Activated CD8-positive, alpha-beta T cell treated with anti-CD3 and anti-CD28 coated beads, Interleukin-2, amount 10 ng/mL, durations not matched to agents 7 days and 5 days (primary cell): ENCODE measurements at places on chromosomes 4 and X.

DNA sequence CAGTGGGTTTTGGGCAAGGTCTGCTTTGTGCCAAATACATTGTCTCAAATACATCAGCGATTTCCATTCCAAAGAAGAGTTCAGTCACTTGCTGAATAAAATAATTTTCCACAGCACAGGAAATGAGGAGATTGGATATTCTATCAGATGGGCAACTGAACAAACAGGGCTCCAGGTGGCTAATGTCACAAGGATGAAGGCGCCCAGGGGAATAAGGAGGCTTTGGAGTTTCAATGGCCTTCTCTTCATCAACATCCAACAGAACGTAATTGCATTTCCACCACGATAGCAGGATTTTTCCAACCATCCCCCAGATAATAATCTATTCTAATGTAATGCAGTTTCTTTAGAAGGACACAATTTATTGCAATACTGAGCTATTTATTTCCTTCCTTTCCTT is 104.7 kb upstream of the KLHL13 start:
- DNase-seq: no peak

DNA sequence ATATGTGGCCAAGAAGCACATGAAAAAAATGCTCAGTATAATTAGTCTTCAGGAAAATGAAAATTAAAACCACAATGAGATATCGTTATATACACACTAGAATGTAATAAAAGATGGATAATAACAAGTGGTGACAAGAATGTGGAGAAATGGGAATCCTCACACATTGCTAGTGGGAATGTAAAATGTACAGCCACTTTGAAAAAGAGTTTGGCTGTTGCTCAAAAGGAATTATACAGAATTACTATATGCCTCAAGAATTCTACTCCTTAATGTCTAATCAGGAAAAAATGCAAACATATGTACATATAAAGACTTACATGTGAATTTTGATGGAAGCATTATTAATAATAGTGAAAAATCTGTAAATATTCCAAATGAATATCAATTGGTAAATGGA is 102.2 kb downstream of the SPCS3 start:
- DNase-seq: no peak

DNA sequence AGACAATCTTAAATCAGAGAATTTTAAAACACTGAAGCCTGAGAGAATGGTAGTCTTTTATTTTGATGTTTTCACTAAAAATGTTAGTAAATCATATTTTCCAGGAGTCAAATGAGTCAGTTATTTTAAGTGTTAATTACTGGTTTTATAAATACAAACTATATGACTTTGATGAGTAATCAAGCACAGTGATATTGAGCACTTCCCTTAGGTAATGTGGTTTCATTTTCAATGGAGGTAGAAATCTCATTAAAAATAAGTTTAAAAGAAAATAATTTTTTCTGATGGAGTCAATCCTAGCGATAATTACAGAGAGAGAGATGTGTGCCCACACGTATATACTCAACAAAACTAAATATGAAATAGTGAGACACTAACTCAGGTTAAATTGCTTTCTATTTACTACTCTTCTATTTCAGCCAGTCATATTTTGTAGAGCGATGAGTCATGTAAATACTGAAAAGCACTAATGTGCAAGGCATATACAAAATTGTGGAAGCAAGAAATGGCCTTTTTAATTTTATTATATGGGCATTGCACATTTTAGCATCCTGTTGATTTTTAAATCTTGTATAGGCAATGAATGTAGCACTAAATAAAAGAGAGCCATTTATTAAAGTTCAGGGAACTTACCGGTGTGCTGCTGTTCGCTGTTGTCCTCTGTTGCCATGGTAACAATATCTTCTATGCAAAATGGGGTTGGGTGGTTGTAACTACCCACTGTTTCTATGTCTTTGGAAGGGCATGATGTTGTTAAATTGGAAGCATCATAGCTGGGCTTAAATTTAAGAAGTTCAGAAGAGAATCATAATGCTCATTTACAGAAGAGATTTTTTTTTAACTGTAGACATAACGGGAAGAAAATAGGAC is 513.7 kb downstream of the TLL1 start:
- DNase-seq: no peak

DNA sequence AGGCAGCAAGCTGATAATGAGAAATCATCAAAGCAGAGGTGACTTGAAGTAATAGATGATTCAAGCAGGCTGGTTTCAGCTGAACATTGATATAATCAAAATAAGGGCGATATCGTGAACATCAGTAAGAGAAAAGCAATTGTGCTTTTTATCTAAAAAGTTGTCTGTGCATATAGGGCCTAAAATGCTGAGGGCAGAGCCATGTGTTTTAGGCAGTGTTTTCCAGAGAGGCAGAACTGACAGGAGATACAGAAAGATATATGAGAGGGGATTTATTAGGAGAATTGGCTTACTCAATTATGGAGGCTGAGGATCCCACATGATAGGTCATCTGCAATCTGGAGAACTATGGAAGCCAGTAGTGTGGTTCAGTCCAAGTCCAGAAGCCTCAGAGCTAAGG is 136.5 kb upstream of the NPY2R start:
- no peak for DNase-seq

DNA sequence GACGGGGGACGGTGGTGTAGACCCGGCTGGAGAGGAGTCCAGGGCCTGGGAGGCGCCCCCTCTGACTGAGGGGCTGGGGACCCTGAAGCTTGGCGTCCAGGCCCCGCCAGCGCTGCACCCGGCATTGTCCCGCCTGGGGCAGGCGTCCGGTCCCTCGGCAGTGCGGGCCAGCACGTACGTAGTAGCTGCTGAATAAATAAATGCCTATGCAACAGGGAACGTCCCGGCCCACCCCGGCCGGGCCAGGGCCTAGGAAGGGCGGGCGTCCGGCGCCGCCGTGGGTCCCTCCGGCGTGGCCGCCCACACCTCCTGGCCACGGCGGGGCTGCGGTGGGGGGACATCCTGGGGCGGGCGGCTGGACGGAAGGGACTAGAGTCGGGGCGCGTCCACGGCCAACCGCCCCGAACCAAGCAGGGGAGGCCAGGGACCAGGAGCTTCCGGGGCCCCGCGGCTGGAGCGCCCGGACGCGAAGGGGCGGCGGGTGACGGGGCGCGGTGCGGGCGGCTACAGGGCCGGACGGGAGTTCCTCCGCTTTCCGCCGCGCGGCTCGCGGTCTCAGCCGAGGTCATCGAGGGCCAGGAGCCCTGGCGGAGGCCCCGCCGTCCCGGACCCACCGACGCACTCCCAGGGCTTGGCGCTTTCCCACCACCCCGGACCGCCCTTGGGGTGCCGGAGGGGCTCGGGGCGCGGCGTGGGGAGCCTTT is 886 bp upstream of the WWC2 start:
- DNase-seq: no peak

DNA sequence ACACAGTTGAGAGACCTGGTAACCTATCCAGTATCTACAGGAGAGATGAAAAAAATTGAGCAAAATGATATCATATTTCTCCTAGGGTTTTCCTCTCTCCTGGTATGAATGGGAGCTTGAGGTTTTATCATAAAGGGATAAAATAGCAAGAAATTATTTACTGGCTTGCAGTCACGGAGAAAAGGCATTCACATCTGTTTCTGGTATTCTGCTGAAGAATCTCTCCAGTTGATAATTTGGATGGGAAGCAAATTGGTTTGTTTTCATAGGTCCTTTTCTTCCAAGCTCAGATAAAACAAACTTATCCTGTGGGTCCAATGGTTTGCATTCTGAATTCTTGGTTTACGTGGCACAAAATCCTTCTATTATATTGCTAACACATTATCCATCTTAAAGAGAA is 83.1 kb upstream of the GYPA start:
- no peak for DNase-seq

DNA sequence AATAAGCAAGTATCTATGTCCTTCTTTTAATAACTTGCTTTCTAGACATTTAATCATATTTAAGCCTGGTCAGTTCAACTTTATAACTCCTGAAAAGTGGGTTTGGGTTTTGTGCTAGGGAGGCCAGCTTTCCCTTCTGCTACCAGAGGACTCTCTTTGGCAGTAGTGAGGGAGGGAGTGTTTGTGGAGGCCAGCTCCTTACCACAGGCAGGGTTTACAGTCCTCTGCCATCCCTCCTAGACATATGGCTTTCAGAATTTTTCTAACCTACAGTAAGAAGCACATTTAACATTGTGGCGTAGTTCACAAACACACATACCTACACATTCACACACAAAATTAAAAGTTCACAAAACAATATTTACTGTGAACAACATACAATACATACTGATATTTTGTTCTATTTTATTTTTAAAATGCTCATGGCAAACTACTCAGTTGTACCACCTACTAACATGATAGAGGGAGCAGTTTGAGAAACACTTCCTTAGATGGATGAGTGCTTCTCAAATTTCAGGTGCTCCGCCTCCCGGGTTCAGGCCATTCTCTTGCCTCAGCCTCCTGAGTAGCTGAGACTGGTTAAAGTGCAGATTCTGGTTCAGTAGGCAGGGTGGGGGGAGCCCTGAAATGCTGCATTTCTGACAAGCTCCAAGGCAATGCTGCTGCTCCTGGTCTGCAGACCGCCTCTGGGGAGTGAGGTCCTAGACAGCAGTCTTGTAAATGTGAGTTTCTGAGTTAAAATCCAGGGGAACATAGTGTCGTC is 86.7 kb downstream of the PTTG2 start:
- no peak for DNase-seq

- DNase-seq: no peak
These were observed 123.1 kb upstream of the SLC34A2 start for GRCh38 chr4:25532591-25532990.

DNA sequence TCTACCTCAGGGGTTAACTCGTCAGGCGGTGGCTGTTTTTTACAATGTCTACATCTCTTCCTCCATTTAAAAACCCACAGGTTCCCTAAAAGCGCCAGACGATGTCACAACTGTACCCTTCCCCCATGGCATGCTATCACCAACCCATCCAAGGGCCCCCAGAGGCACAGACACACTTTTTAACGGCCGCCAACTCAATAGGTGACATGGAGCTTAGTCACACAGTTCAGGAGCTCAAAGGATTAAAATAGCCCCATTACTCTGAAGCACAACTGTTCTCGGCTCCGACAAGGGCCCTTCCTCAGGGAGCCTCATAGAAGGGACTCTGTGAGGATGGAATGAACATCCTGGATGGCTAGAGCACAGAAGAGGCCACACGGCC is 12.4 kb downstream of the SH3KBP1 start:
- DNase-seq: no peak

- DNase-seq: no peak
These were observed 240.6 kb downstream of the PABPC4L start for GRCh38 chr4:133960975-133961374.

- no peak for DNase-seq
These were observed 1591.7 kb upstream of the ADGRL3 start for GRCh38 chr4:59608466-59608865.

GRCh38 chr4:124067046-124067445 is 645.5 kb downstream of the ANKRD50 start:
- no peak for DNase-seq

- DNase-seq: no peak
These were observed 83.7 kb downstream of the PCYT1B start for GRCh38 chrX:24563291-24564010.

- DNase-seq: no peak
These were observed 85.4 kb downstream of the MAGEC1 start for GRCh38 chrX:141989134-141989533.

- DNase-seq: no peak
These were observed 442.2 kb downstream of the PABPC4L start for GRCh38 chr4:133759428-133759827.

GRCh38 chrX:154775419-154776349 is 13.0 kb downstream of the DKC1 start:
- DNase-seq: no peak

DNA sequence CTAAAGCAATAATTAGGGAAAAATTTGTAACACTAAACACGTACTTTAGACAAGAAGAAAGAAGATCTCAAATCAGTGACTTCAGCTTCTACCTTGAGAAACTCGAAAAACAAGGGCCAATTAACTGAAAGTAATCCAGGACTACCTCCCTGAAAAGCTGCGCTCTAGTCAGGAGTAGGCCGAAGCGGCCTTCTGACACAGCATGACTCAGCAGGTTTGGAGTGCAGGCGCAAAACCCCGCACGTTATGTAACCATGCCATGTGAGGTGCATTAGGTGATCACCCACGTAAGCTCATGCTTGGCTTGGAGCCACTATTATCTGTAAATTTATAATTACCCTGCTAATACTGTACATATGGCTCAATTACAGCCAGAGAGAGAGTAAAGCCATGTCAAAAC is 52.8 kb upstream of the CCDC149 start:
- DNase-seq: no peak

GRCh38 chrX:18194688-18195087 is 26.0 kb downstream of the BEND2 start:
- no peak for DNase-seq

DNA sequence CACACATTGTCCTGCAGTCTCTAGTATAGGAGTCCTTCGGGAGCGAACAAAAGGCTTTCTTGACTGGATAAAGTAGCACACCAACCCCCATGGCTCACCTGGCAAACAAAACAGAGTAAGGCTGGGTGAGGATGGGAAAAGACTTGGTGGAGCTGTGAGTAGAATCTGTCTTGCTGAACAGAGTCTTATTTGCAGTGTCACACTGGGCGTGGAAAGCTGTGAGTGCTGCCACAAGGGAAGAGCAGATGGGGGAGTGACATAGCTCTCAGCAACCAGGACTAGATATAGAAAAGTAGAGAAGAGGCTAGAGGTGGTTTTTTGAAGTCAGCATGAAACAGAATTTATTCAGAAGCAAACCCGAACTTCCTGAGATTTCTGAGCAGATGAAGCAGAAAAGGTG is 137.2 kb upstream of the ESX1 start:
- DNase-seq: no peak

DNA sequence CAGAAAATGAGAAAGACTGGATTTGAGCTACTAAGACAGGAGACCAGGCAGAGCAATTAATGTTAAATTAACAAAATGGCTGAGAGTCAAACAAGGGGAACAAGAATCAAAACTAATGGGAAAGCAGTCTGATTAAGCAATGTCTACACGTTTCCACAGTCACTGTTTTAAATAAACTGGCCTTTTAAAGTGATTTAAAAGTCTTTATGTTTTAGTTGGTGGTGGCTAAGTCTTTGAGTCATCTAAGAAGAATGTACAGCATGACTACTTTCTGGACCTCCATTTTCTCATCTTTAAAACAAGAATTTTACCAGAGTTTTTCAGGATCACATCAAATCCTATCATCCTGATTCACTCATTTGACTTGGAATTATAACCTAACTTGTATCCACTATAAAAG is 233.8 kb downstream of the ENOX2 start:
- no peak for DNase-seq

GRCh38 chrX:41353985-41354384 is 20.0 kb downstream of the DDX3X start:
- DNase-seq: no peak

DNA sequence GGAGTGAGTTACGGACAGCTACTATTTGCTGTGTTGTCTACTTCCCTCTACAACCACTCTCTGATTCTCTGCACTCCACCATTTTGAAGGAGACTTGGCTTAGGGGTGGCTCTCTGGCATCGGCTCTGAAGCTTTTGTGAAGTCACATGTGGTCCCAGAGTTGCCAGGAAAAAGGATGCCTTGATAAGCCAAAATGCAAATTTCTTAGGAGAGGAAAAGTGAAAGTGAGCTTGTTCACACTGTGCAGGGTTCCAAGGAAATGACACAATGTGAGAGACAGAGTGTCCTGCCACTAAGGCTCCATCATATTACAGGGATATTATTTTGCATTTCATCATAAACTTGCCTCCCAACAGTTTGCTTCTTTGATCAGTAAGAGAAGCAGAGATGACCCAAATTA is 7.2 kb downstream of the PHOX2B start:
- no peak for DNase-seq
